ENCODE measurements at places on chromosomes 7 and 10. TPM values are rescaled to one million over a fixed set of nuclear protein-coding genes. Genes with fewer than 3 reads are reported as not detected.
A peak's percentile ranks its signal among the peaks of the same experiment; 100 is the strongest.

DNA sequence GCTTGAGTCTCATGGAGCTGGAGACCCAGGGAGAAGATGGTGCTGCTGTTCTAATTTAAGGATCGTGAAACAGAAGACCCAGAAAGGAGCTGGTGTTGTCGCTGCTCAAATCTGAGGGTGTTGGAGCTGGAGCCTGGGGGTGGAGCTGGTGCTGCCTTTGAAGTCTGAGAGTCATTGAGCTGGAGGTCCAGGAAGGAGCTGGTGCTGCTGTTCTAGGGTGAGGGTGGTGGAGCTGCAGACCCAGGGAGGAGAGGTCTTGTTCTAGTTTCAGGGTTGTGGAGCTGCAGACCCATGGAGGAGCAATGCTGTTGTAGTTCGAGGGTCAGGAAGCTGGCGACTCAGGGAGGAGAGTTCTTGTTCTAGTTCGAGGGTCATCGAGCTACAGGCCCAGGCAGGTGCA, 84.1 kb upstream of the ZNF479 start:
- H3K27me3 ChIP-seq = no peaks in the 10 kb centered on the region
- DNase-seq = no peak
- no peak overlapping the region for H3K4me3 ChIP-seq
- H3K27ac ChIP-seq = no peak overlapping the region
- no peaks in the 10 kb centered on the region for H3K36me3 ChIP-seq

- DNase-seq = no peak
- no peaks in the 10 kb centered on the region for H3K4me1 ChIP-seq
- peaks cover 28% of the 10 kb centered on the region for H3K27me3 ChIP-seq
- H3K36me3 ChIP-seq = no peaks in the 10 kb centered on the region
- H3K4me3 ChIP-seq = no peak overlapping the region
Measured at GRCh38 chr7:155860461-155860839, 48.2 kb upstream of the SHH start.

DNA sequence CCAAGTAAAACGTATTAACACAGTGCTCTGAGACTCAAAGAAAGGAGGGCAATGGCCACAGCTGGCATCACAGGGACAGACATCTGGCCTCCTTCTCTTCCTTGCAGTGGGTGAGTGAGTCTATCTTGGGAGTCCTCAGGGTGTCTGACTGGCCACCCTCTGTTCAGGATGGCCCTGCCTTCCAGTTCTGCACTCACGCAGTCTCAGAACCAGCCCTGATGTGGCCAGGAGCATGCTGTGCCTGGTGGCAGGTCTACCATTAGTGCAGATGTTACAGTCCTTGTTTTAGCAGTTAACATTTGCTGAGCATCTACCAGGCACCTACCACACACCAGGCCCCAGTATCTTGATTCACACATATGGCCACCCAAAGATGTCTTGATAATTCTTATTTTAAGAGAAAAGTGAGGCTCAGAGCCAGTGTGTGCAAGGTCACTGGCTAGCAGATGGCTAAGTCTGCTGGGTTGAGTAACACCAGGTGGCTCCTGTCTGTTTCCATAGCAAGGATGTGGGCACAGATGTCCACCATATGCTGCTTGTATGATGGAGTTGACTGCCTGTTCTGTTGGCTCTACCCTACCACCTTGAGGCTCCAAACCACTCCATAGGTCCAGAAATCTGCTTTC, 23.2 kb upstream of the ARHGAP22 start:
- H3K27me3 ChIP-seq = peaks cover 15% of the 10 kb centered on the region
- DNase-seq = no peak
- H3K27ac ChIP-seq = no peak overlapping the region
- H3K4me1 ChIP-seq = no peaks in the 10 kb centered on the region
- H3K36me3 ChIP-seq = no peaks in the 10 kb centered on the region

DNA sequence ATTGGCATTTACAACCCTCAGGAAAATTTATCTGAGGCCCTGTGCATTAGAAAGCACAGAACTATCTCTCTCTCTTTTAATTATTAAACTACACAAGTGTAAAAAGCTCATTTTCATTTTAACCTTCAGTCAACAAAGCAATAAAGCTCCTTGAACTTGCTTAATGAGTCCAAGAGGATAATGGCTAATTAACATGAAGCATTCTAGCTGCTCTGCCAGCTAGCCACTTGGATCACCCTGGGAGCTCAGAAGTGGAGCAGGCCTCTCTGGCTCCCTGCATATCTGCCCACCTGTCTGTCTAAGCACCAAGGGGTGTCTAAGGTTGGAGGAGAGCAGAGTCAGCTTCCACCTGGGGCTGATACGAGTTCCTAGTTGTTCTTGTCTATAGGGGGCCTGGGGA, 56.0 kb upstream of the SLC35G1 start:
- H3K27me3 ChIP-seq = no peaks in the 10 kb centered on the region
- no peaks in the 10 kb centered on the region for H3K4me1 ChIP-seq
- DNase-seq = no peak

- no peak for DNase-seq
- no peaks in the 10 kb centered on the region for H3K4me1 ChIP-seq
- no peak overlapping the region for H3K27ac ChIP-seq
- H3K27me3 ChIP-seq = no peaks in the 10 kb centered on the region
- no peak overlapping the region for H3K4me3 ChIP-seq
Measured at GRCh38 chr10:113930482-113931057, 76.1 kb downstream of the NHLRC2 start.

DNA sequence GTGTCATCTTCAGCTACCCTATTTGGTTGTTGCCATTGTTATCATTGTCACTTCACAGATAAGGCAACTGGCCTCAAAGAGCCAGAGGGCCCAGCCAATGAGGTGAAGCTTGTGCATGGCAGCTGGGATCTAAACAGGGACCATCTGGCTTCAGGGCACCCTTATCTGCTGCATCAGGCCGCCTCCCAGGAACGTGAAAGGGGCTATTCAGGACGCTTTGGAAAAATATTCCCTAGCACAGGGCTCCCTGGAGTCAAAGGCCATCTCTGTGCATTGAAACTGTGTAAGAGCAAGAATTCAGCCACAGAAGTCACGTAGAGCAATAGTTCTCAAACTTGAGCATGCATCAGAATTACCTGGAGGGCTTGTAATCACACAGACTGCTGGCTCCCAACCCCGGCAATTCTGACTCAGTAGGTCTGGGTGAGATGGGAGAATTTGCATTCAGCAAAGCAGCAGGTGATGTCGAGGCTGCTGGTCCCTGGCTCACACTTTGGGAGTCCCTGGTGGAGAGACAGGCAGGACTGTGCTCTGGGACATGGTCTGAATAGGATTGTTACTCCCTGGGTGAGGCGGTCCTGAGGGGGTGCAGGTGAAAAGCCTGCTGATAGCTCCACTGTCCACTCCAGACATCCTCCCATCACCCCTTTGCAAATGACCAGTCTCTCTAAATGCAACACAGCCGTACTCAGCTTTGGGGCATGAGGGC, 21.5 kb upstream of the PLEKHA1 start:
- no peak overlapping the region for H3K27ac ChIP-seq
- H3K4me3 ChIP-seq = no peak overlapping the region
- H3K27me3 ChIP-seq = peaks cover 18% of the 10 kb centered on the region
- H3K4me1 ChIP-seq = no peaks in the 10 kb centered on the region
- no peaks in the 10 kb centered on the region for H3K36me3 ChIP-seq

GRCh38 chr10:7789390-7789789, 1.4 kb downstream of the ATP5F1C start:
- no peak overlapping the region for H3K27ac ChIP-seq
- H3K4me1 ChIP-seq = peaks cover 14% of the 10 kb centered on the region
- peak overlapping the region; percentile 82 for H3K4me3 ChIP-seq
- peak; percentile 14 for DNase-seq
- peaks cover 11% of the 10 kb centered on the region for H3K36me3 ChIP-seq

DNA sequence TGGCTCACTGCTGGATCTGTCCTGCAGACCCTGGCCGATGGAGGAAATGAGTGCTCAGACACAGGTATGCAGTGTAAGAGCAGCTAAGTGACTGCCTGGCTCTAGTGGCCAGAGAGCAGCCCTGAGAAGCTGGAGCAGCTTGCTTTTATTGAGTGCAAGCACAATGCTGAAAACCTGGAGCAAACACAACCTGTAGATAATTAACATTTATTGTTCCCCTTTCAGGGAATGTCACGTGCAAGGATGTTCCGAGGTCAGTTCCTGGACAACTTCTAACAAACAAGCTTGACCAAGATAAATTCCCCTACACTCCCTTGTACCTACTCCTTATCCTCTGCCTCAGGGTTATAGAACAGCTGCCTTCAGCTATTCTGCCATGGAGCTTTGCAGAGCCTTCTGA, 31.3 kb downstream of the DDC start:
- H3K27me3 ChIP-seq = peaks cover 3% of the 10 kb centered on the region
- H3K27ac ChIP-seq = no peak overlapping the region
- H3K4me1 ChIP-seq = no peaks in the 10 kb centered on the region
- DNase-seq = no peak
- no peaks in the 10 kb centered on the region for H3K36me3 ChIP-seq

DNA sequence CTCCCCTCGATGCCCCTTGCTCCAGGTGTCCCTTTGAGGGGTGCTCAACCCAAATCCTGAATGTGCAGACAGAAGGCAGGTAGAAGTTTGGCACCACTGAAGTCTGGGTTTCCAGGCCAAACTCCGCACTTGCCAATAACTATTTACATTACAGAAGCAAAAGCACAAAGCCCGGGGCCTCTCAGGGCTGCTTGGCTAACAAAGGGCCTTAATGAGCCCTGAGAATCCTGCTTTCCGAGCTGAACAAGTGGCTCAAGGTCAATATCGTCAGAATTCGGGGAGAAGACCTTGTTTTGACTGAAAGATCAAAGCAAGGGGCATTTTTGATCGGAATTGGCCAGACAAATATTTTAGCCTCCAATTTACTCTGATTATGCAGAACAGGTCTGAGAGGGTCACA, 189.9 kb downstream of the HERPUD2 start:
- H3K27ac ChIP-seq = no peak overlapping the region
- no peaks in the 10 kb centered on the region for H3K27me3 ChIP-seq
- no peak for DNase-seq
- H3K4me3 ChIP-seq = no peak overlapping the region
- no peaks in the 10 kb centered on the region for H3K36me3 ChIP-seq

DNA sequence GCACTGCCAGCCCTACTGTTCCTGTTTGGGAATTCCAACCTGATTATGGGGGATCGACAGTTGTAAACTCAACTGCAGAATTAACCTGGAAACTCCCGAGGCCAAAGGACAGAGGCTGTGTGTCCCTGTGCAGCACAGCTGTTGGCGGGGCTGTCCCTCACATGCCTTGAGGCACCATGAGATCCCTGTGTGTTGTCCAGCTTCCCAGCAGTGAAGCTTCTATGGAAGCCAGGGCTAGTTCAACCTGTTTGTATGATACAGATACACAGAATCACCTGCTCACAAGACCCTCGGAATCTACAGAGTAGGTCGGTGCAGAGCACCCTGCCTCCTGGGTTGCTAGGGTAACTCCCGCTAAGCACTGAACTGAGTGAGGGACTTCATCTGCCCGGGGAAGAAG, 61.0 kb upstream of the EFCAB10 start:
- no peak overlapping the region for H3K4me3 ChIP-seq
- peaks cover 39% of the 10 kb centered on the region for H3K36me3 ChIP-seq
- H3K4me1 ChIP-seq = peaks cover 28% of the 10 kb centered on the region
- H3K27ac ChIP-seq = no peak overlapping the region

GRCh38 chr7:16583834-16584233, 57.2 kb downstream of the LRRC72 start:
- DNase-seq = no peak
- no peaks in the 10 kb centered on the region for H3K27me3 ChIP-seq
- H3K27ac ChIP-seq = no peak overlapping the region
- no peaks in the 10 kb centered on the region for H3K36me3 ChIP-seq
- H3K4me3 ChIP-seq = no peak overlapping the region

DNA sequence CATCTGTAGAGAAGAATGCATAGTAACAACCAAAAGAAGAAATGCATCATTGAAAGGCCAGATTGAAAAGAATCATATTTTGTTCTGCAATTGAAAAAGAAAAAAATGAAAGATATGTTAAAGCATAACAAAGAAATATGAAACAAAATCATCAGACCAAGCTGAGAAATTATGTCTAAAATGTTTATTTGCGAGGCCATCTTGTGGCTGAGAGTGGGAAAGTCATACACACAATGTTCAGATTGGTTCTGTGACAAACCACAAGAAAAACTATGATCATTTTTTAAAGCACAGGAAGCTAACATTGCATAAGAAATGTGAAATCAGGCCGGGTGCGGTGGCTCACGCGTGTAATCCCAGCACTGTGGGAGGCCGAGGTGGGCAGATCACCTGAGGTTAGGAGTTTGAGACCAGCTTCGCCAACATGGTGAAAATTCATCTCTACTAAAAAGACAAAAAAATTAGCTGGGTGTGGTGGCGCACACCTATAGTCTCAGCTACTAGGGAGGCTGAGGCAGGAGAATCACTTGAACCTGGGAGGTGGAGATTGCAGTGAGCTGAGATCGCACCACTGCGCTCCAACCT, 36.6 kb downstream of the ABCB5 start:
- H3K4me1 ChIP-seq = no peaks in the 10 kb centered on the region
- H3K36me3 ChIP-seq = no peaks in the 10 kb centered on the region
- H3K27me3 ChIP-seq = peaks cover 91% of the 10 kb centered on the region
- no peak overlapping the region for H3K27ac ChIP-seq
- peak; percentile 4 for DNase-seq

DNA sequence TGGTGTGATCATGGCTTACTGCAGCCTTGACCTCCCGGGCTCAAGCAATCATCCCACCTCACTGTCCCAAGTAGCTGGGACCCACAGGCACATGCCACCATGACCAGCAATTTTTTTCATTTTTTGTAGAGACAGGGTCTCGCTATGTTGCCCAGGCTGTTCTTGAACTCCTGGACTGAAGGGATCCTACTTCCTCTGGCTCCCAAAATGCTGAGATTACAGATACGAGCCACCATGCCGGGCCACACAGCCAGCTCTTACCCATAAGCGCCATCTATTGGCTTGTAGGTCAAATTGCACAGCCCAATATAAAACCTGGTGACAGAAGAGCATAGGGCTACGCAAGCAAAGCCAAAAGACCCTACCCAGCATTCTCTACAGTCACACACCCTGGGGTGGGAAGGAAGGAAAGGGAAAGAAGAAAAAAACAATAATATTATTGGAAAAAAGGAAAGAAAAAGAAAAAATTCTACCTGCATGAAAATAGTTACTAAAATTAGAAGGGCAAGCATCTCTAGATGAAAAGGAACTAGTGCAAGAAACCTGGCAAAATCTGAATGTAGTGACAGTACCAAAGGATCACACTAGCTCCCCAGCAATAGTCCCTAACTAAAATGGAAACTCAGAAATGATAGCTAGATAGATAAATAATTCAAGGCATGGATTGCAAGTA, 29.4 kb upstream of the AMPH start:
- no peaks in the 10 kb centered on the region for H3K36me3 ChIP-seq
- peaks cover 17% of the 10 kb centered on the region for H3K27me3 ChIP-seq
- no peak overlapping the region for H3K4me3 ChIP-seq
- no peak overlapping the region for H3K27ac ChIP-seq

DNA sequence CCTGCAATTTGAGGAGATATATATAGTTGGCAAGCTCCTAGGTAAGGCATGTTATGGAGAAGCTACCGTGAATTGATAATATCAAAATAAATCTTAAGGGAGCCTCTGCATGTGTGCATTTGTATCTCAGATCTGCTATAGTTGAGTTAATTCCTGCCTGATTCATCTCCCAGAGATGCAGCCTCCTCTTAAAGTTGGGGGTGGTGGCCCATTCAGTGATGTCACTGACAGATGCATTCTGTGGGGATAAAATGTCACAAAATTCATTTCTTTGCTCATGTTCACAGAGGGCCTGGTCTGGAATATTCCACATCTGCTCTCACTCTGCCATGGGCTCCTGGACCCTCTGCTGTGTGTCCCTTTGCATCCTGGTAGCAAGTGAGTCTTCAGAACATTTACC, 185.8 kb upstream of the PRSS1 start:
- no peaks in the 10 kb centered on the region for H3K4me1 ChIP-seq
- DNase-seq = no peak
- H3K27ac ChIP-seq = no peak overlapping the region
- H3K27me3 ChIP-seq = peaks cover 23% of the 10 kb centered on the region

FAM204A gene
- 103 TPM for total RNA-seq

GBX1 gene
- not detected for total RNA-seq

IL6 gene
- not detected for total RNA-seq

KLLN gene
- 0.37 TPM for total RNA-seq

ARHGAP19 gene
- total RNA-seq = 66.2 TPM

Data from A673 (cell line).